Prostate gland (tissue), 2 donors: ENCODE measurements at places on chromosomes 11 and 22.

DNA sequence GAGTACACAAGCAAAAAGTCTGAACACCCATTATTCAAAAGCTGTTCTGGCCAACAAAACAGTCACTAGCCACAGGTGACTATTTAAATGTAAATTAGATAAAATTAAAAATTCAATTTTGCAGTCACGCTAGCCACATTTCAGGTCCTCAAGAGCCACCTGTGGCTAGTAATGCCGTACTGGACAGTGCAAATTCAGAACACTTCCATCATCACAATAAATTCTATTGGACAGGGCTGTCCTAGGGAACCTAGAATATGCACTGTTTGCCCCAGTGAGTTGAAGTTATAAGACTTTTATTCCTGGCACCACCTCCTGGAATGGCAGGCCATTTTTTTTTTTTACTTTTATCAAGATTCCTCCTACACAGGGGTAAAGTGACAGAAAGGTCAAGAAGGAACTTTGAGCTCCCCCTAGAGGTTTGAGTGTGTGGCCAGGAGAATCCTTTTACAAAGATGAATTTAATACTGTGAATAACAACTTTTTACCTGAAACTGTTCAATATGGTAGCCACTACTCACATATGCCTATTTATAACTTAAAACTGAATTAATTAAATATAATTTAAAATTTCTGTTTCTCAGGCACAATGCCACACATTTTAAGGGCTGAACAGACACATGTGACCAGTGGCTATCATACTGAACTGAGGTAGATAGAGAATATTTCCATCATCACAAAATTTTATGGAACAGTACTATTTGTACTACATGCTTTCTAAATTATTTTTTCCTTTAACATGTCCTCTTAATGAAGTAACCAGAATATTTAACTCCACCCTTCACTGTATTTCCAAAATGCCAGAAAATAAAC is 6.5 kb downstream of the MSANTD2 start:
- DNase-seq, result no peak

DNA sequence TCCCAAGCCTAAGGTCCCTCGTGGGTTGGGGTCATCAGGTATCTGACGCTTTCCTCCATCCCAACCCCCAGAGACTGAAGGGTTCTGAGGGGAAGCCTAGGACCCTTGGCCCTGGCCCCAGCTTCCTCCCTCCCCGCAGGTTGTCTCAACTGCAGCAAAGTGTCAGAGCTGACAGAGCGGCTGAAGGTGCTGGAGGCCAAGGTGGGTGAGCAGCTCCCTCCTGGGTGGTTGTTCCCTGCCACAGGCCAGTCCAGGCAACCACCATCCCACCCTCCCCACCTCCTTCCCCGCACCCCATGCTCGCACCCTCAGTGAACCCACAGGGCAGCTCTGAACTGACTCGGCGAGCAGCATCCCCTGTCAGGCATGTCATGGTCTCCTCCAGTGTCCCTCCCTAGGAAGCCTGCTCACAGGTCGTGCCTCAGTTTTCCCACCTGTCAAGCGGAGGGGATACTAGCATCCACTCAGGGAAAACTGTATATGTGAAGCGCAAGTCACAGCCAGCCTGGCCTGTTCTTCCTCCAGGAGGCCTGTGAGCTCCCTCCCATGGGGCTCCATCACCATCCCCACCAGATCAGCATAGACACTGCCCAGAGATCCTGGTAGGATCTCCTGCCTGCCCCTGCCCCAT is 20.8 kb downstream of the EMID1 start:
- no peak for DNase-seq

DNA sequence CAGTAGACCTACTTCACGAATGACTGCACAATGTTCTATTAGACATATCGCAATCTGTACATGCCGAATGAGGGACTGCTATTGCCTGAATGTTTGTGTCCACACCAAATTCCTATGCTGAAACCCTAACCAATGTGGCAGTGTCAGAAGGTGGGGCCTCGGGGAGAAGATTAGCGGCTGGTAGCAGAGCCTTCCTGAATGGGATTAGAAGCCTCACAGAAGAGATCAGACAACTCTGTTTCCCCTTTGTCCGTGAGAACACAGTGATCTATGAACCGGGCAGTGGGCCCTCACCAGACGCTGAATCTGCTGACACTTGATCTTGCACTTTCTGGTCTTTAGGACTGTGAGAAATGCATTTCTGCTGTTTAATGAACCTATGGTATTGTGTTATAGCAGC is 33.1 kb downstream of the LRFN4 start:
- DNase-seq, result no peak

GRCh38 chr11:10641177-10641911 is 52.2 kb downstream of the IRAG1 start:
- DNase-seq, result no peak

DNA sequence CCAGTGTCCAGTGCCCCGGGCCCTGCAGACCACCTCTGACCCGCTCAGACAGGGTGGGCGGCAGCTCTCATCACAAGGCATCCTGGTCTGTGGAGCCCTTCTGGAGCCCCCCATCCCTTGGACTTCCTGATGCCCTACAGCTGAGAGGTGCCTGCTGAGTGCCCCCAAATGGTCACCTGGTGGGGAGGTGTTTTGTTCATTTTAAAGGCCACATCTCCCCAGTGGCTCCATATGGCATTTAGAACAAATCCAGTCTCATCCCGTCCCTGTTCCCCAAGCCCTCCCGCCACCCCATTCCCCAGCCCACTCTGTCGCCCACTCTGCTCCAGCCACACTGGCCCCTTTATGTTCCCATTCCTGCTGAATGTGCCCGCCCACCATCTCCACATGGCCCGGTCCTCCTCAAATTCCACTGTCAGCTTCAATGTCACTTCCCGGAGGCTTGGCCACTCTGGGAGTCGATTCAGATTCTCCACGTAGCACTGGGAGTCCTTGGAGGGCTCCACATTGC is 32.8 kb downstream of the OSBPL5 start:
- DNase-seq, result no peak

DNA sequence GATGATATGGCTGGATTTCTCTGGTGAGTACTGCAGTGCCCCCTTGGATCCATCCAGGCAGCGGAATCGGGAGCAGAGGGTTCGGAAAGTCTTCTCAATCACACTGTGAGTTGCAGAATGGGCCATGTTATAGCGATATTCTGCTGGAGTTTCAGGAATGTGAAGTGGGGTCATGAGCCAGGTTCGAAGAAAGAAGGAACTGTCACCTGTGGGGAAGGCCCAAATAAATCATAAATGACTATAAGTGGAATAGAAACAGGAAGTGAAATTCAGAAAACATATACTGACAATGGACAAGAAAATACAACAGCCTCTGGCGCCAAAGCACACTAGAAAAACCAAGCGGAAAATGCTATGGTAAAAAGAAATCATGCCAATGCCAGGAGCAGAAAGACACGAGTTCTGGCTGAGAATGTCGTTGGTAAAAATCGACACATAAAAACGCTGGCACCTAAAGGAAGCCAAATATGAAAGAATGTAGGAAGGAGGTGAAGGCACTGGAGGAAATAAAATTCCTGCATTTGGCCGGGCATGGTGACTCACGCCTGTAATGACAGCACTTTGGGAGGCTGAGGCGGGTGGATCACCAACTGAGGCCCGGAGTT is 10.0 kb upstream of the AMBRA1 start:
- DNase-seq, result no peak

DNA sequence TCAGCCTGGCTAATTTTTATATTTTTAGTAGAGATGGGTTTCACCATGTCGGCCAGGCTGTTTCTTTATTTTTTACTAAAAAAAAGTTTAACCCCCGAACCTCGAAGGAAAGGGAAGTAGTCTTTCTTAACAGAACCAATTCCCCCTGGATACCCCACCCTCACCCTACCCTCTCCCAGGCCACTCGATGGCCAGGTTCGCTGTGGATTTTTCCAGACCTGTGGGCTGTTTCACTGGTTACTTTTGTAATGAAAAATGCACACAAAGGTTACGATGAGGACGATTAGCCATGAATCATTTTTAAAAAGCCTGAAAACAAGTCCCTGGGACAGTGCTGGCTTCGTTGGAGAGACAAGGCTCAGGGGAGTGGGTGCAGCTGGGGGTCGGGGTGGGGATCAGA is 2.5 kb downstream of the TSPO start:
- no peak for DNase-seq

DNA sequence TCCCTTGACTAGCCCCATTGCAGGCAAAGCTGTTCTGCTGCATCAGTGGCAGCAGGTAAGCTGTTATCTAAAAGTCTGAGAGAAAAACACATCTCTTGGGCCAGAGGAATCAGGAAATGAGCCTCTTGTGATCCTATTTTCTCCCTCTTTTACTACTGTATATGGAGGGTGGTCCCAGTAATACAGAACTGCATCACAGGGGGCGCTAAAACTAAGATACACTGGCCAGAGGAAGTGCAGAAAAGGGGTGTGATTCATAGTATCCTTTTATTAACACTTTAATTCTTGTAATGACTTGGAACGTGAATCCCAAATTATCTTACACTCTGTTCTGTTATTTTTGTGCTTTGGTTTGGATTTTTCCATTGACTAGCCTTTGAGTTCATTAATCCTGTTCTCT is 8.8 kb upstream of the MED17 start:
- no peak for DNase-seq

- no peak for DNase-seq
Measured at GRCh38 chr11:114478768-114479167, 39.5 kb downstream of the REXO2 start.

DNA sequence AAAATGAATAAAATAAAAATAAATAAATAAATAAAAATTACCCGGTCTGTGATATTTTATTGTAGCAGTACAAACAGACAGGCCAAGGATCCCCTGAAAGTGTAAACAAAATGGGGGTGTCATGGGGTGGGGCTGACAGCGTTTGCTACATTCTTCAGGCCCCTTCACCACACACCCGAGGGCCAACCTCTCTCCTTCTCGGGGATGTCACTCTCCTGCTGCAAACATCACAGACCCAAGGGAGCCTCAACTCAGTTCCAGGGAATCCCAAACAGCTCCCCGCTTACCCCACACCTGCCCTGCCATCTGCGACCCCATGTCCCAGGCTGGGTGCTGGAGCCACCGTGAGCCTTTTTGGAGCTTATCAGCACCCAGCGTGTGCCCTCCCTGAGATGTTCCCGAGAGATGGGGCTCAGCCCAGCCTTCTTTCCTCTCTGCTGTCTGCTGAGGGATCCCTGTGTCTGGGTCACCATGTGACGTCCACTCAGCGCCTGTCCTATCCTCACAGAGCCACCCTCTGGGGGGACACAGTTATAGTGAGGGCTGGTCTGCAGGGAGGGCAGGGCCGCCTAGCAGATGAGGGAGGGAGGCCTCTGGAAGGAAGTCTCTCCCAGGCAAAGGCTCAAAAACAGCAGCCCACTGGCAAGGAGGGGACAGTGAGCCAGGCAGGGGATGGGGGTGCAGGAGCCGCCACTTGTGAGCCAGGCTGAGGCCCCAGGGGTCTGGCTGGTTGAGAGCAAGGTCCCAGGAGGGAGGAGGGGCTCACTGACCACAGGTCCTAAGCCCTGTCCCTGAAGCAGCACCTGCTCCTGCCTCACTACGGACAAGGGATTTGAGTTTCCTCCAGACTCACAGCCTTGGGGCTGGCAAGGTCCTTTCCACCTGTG is 1041.6 kb downstream of the BRD1 start:
- no peak for DNase-seq

GRCh38 chr11:35163702-35164496 is 24.9 kb downstream of the CD44 start:
- no peak for DNase-seq

GRCh38 chr11:68153742-68154141 is 32.6 kb upstream of the CHKA start:
- DNase-seq, result no peak

DNA sequence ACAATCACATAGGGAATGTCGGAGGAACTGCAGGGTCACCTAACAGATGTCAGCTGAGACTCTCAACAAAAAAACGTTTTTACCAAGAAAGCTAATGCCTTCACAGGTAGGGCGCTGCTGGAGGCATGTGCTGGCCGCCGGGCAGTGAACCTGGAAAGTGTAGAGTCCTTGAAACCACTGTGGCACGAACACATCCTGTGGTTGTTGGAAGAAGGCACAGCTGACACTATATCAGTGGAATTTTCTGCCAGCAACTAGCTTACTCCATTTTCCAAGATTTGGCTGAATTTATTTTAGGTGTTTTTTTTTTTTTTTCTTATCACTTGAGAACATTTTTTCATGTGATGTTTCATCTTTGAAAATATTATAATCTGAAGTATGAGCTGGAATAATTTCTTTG is 14.2 kb downstream of the TRMU start:
- DNase-seq, result no peak

- peak; percentile 66 for DNase-seq
Measured at GRCh38 chr11:17992916-17993315, 19.9 kb downstream of the SERGEF start.

DNA sequence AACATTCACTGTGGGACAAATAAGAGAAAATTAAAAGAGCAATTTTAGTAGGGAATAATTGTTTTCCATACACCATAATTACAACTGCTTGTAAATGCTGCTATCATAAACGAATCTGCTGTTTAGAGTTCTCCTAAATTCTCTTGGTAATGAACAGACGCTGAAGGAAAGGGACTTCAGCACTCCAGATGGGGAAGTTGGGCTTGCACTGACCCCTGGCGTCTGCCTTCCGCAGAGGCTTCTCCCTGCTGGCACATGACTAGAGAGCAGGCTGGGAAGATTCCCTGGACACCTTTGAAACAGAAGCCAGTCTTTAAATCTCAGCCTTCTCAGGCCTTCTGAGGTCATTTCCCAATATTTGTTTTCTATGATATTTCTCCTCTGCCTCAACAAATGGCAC is 84.1 kb downstream of the NXPE2 start:
- DNase-seq, result peak; percentile 51

DNA sequence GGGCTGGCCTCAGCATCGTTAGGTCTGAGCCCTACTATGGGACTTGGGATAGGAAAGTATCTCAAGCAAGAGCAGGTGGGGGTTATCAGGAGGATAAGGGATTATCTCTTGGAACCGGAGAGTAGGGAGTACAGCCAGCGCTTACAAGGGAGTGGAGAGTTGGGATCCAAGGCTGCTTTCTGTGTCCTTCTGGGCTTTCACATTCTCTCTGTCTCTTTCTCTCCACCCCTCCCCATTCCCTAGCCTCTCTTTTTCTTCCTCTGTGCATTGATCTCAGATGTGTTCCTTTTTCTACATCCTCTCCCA is 170.2 kb downstream of the BUD13 start:
- no peak for DNase-seq

DNA sequence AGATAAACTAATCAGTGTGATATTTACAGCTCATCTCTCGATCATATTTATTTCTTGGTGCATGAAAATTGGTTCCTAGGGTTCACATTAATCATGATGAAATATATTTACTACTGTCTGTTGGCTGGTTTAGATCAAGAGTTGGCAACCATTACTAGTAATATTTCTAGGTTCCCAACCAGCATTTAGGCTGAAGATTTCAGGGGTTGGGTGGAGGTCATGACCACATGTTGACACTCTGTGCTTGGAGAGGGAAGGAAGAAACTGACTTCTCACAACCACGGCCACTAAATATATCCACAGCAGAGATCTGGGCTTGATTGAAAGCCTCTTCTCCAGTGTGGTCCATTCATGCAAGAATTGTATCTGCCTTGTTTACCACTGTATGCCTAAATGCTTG is 87.9 kb downstream of the ALX4 start:
- DNase-seq, result no peak

DNA sequence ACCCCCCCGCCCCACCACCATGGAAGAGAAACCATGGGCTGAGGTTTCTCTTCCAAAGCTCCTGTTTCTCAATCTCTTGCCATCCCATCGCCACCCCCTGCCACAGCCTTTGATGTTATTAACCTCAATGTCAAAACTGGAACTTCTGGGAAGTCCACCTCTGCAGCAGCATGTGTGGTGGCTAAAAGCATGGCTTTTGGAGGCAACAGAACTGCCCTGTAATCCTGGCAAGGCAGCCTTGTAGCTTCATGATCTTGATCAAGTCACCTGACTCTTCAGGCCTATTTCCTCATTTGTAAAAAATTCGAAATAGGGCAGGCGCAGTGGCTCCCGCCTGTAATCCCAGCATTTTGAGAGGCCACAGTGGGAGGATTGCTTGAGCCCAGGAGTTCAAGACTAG is 3.5 kb upstream of the COX8A start:
- no peak for DNase-seq
